Activated CD4-positive, alpha-beta T cell treated with anti-CD3 and anti-CD28 coated beads, Interleukin-2, amount 50 U/mL, for 24 hours (primary cell): ENCODE measurements at places on chromosomes 1 and 21.

DNA sequence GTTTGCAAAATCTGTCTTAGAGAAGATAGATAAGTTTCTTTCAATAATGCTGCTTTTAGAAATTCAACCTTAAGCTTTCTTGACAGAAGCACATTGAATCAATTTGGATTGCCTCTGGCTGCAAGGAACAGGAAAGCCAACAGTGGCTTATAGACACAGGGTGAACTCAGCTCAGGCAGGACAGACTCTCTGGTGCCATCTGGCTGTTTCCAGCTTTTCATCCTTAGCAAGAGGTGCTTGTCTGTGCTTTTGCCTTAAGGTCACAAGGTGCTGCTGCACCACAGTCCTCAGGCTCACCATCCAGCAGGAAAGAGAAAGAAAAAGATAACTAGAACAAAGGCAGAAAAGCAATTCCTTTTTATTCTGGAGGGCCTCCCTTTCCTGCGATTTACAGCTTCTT is 93.7 kb upstream of the ETS2 start:
- DNase-seq: no peak

- no peak for DNase-seq
These were observed 94.0 kb downstream of the KCND3 start for GRCh38 chr1:111895469-111895868.

- DNase-seq: no peak
These were observed 9.6 kb upstream of the RPS6KC1 start for GRCh38 chr1:213041443-213041842.

- peak; percentile 49 for DNase-seq
These were observed 11.7 kb upstream of the FCMR start for GRCh38 chr1:206933333-206933945.

GRCh38 chr1:218259800-218260199 is 25.3 kb upstream of the RRP15 start:
- no peak for DNase-seq

DNA sequence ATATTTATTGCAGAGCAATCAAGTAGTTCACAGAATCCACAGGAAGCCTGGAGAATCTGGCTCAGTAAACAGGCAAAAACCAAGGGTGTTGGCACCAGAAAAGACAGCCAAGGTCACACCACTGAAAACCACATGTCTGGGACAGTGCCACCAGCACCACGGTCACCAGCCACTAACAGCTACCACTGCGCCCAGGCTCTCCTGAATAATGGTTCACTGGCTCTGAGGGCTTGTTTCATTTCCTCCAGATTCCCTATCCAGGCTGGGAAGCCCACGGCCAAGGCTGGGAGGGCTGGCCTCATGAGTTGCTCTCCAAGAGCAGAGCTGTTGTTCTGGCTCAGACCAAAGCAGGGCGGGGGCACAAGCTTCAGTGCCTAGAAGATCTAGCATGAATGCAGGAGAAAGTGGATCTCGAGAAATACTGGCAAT is 54.5 kb upstream of the PTGFRN start:
- DNase-seq: no peak

DNA sequence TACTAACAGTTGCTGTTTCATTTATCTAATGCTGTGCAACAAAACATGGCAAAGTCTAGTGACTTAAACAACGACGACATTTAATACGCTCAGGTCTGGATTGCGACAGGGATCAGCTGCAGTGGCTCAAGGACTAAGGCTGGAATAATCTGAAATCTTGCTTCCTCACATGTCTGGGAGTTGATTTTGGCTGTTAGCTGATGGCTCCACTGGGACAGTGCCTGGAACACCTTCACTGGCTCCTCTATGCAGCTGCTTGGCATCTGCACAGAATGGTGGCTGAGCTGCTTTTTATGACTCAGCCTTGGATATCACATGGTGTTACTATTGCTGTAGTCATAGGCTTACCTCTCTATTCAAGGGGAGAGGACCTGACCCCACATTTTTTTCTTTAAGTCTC is 24.0 kb upstream of the BTG3 start:
- DNase-seq: no peak

DNA sequence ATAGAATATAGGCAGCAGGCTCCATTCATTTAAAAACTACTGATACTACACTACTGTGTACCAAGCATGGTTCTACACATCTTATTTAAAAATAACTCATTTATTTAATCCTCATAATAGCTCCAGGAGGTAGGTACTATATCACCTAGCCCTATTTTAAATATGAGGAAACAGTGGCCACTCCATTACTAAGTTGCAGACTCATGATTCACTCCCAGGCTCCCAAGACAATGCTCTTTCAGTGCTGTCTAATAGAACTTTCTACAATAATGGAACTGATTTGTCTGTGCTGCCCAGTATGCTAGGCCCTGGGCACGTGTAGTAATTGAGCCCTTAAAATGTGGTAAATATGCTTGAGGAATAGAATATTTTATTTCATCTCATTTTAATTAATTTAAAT is 357.1 kb downstream of the LTN1 start:
- DNase-seq: no peak

GRCh38 chr1:2908081-2908480 is 106.6 kb upstream of the TTC34 start:
- DNase-seq: no peak

DNA sequence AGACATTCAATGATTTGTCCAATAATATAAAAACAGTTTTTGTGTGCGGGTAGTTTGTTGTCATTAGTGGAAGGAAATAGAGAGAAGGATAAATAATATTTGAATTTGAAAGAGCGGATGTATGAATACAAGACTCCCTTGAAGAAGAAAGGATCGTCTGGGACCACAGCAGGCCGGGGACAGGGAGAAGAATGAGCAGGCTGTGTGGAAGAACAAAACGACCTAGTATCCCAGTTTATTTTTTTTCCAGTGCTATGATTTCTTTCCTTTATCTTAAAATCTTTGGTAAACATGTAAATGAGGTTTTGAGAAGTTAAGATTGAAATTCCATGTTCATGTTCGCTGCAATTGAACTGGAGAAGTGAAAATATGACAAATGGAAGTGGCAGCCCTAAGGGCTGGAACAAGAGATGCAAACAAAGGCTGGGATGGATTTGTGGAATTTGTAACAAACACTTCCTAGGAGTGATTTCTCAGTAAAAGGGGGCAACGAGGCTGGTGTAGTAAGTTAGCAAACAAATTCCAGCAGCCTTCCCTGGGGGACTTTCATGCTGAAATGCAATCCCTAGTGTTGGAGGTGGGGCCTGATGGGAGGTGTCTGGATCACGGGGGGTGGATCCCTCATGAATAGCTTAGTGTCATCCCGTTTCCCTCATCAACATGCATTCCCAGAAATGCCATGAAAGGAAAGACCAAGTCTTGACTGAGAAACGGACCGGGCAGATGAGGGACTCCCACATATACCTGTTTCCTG is 10.2 kb upstream of the IFI16 start:
- no peak for DNase-seq

- DNase-seq: no peak
These were observed 48.3 kb upstream of the LYPLAL1 start for GRCh38 chr1:219125342-219125741.

GRCh38 chr1:9314111-9314510 is 21.4 kb downstream of the SPSB1 start:
- DNase-seq: no peak

GRCh38 chr1:113734357-113735055 is 24.8 kb downstream of the PHTF1 start:
- no peak for DNase-seq

DNA sequence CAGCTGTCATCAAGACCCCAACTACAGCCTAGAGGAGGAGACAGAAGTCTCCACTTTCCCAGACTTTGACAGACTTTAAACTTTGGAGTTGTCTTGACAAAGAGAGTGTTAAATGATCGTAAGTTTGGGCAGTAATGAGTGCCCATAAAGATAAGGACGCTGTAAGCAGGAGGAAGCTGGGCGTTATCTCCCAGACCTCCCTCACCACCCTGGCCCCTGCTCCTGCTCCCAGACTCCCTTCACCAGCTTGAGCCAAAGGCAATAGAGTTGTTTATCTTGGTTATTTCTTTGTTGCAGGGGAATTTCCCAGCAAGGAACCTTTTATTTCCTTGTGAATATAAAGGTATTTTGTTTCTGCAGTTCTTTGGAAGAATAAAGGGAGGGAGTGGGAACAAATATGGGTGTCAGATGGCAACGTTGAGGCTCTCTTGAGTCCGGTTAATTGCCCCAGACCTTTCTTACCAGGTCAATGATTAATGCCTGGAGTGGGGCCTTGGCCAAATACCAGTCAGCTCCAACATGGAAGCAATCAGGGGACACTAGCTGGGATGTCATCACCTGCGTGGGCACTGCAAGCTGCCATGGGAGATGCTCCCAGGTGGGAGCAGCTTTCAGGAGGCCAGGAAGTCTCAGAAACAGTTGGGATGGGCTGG is 4.4 kb downstream of the PIGR start:
- no peak for DNase-seq

DNA sequence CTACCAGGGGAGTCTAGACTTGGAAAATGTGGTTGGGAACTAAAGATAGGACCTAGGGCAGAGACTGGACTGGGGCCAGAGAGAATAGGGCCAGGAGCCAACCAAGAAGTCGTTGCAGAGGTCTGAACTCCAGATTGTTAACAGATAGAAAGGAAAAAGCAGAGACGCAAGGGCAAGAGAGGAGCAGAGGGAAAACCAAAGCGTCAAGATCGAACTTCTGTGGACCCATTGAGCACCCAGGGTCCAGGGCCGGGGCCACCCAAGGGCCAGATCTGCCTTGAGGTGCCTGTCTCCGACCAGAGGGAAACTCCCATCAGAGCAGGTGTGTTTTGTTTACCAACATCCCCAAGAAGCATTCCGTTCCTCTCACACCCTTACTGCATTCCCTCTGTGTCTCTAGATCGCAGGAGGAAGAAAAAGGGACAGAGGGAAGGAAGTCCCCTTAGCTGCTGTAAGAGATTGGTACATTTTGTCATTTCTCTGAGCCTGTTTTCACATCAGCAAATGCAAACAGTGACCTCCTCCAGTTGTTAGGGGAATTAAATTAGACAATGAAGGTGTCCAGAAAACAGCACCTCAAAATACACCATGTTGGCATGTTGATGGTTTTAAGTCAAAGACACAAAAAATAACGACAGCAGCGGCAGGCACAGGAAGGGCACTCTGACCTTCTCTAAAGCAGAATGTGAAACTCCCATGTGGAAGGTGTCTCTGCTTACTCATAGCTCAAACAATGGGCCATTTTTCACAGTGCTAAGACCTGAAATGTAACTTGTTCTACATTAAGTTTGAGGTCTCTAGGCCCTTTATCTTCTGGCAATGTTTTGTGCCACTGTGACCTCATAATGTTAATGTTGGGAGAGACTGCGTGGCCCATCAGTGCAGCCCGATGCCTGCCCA is 105.8 kb upstream of the RAB4A start:
- no peak for DNase-seq

DNA sequence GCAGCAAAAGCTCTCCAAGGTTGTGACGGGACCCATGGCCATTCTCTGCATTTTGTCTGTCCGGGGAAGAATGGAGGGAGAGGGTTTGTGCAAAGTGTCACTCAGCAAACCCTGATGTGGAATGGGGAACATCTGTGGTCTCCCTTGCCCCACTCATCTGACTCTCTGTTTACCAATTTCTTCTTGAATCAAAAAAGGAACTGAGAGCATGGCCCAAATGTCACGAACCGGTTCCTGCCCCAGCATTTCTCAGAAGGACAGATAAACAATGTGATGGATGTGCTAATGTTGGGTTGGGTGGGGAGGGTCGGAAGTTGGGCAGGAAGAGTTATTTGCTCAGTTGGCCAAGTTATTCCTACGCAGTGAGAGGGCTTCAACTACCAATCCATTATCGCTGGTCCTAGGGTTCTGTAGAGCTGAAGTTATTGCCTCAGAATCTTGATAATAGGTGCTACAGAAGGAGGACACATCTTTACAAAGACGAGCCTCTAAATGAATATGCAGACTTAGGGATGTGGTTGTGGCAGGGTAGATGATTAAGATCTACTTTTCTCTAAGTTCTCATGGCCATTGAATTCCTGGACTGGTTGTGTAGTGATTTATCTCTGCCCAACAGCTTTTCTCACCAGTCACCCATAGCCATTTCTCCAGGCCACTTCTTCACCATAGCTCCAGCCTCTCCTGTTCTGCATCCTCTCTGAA is 9.6 kb upstream of the DUSP12 start:
- DNase-seq: no peak

GRCh38 chr1:14263671-14264070 is 334.8 kb upstream of the KAZN start:
- no peak for DNase-seq

- no peak for DNase-seq
These were observed 24.7 kb upstream of the LAMC2 start for GRCh38 chr1:183161391-183161790.

DNA sequence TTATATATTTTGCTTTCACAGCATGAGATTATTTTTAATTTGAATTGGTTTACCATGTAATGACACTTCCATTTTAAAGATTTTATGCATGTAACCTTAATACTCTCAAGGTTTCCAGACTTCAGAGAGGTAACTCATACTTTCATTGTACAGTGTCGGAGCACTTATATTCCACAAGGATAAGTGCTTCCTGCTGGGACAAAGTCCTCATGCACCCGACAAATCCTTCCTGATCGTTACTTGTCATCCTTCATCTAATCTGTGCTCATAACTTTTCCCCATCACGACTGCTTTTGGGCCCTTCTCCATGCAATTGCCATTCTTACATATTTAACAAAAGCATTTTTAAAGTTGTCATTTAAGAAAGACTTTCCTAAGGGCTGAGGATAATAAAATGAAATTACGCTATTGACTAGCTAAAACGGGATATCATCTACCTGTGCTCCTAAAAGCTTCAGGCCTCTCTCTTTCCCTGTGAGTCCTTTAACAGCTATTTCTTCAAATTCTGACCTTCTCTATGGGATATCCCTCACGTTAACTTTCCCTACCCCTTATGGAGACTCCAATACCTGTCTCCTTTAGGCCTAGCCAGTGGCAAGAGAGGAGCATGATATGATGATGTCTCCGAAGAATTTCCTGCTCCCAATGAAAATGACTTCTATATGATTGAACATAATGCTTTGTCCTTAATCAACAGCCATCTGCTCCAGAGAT is 59.3 kb downstream of the NCAM2 start:
- no peak for DNase-seq

DNA sequence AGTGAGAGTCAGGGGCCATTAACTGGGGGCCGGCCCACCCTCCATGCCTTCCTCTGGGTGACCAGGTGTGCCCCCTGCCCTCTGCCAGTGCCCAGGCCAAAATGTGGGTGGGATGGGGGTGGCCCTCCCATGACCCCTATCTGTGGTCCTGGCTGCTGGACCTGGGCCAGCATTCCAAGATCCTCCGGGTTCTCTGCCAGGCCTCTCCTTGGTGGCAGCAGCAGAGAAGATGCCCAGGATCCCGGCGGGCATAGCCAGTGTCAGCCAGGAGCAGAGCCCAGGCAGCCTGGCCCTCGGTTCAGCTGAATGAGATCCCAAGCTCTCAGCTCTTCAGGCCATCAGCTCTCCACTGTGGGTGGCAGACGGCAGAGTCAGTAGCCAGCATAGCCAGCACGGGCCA is 31.3 kb upstream of the ACTRT2 start:
- DNase-seq: no peak

GRCh38 chr1:30768830-30769718 is 11.5 kb upstream of the LAPTM5 start:
- DNase-seq: no peak

GRCh38 chr1:235067396-235068157 is 61.1 kb downstream of the TOMM20 start:
- DNase-seq: no peak
